Activated T-cell treated with anti-CD3 and anti-CD28 coated beads for 24 hours (primary cell): ENCODE measurements at places on chromosomes 3 and 15.

DNA sequence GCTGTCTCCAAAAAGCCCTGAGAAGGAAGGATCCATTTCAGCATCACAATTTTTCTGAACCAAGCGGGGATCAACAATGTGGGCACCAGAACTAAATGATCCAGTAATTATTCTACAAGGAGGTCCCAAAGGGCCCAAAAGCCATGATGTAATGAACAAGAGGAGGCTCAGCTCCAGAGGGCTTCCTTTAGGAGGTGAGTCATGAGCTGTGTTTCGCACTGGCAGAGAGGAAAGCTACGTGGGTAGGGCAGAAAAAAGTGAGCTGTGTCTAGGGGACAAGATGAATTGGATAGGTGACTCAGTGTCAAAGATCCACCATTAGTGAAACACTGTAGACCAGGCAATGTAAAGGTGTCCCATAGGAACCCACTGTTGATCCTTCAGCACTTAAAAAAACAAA, 113.4 kb downstream of the RORA start:
- DNase-seq, result no peak

- no peak for DNase-seq
Observed at GRCh38 chr3:127410137-127410488, 122.3 kb upstream of the PRR20G start.

GRCh38 chr15:60793656-60794055, 314.7 kb upstream of the ICE2 start:
- DNase-seq, result no peak

DNA sequence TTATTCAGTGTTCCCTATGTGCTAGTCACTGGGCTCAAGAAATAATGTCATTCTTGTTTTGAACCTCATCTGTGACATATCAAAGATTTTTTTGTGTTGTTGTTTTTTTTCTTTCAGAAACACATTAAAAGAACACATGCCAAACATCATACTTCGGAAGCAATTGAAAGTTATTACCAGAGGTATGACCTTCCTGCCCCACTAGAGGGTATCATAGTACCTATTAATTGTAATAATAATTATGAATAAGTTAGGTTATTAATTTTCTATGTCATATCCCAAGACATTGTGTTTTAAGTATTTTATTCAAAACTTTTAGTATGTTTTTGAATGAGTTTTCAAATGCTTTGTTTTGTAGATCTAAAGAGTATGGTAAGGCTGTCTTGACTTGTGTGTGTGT, 65.7 kb downstream of the CDIN1 start:
- no peak for DNase-seq

DNA sequence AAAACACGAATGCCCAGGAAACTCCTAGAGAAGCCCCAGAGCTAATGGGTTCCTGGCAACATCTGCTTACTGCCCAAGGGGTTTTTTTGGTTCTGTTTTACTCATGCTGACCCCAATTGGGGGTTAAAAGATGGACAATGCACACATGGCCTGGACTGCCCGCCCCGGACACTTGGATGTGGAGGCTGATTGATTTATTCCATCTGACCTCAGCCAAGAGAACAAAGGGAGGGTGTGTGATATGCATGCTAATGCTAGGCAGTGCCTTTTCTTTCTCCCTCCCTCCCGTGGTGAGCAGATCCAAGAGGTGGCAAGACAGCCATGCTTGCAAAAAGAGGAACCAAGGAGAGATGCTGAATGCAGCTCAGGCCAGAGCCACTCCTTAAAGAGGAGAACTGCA, 3.3 kb upstream of the LRTM1 start:
- DNase-seq, result no peak

- DNase-seq, result no peak
Observed at GRCh38 chr3:141164852-141165251, 66.8 kb upstream of the PXYLP1 start.

DNA sequence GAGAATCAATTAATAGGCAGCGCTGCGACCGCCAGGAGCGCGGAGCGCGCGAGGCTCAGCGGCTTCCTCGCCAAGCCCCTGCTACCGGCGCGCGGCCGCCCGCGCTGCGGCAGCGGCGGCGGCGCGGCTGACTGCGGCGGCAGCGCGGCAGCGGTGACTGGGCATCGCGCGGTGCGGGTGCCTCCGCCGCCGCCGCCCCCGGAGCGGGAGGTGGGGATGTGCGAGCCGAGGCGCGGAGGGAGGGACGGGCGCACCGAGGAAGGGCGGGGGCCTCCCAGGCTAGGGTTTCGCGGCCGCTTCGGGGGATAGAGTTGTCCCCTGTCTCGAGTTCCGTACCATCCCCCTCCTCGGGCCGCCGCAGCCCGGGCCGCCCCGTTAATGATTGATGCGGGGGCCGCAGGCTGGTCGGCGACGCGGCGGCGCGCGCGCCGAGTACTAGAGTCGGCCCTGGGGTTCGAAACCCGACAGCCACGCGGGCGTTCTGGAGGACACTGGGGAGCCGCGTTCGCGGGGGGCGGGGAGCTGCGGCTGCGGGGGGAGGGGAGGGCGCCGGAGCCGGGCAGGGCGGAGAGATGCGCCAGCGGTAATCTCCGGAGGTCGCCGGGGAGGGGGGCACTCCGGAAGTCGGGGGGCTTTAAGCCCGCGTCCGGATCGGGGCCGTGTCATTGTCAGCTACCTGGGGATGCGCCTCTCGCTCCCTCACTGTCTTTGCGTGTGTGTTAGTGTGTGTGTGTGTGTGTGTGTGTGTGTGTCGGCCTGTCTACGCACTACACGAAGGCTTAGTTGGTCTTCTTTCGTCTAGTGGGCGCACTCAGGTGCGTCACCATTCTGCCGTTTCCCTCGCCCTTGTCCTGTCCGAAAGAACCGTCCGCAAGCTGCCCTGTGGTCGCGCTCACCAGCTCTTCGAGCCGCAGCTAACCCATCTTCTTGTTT, at the start of gene PAQR9:
Gene PAQR9, minus strand, starts transcription at position 159 of the 933 bp plus-strand sequence. CDS start 338 bp downstream, outside the sequence.
- DNase-seq, result no peak

DNA sequence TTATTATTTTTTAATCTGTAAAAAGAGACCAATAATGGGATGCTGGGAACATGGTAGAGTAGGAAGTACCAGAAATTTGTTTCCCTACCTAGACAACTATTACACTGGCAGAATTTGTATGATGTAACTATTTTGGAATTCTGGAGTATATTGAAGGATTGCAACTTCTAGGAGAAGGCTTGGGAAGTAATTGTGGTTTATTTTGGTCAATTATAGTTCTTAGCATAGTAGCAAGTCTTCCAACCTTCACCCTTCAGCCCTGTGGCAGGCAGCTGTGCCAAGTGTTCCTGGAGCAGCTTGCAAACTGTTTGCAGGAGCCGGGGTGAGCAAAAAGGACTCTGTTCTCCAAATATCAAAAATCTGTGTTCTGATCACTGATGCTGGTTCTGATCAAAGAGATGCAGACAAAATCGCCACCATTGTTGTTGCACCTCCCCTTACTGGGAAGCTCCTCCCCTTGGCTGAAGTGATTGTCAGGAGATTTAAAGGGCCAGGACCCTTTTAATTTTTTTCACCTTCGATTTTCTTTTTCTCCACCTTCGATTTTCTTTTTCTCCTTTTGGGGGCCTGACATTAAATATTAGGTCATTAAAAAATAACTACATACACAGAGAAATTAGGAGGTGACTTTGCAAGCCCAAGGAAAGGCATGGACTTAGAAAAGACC, 363.3 kb downstream of the SLC9A9 start:
- DNase-seq, result no peak

DNA sequence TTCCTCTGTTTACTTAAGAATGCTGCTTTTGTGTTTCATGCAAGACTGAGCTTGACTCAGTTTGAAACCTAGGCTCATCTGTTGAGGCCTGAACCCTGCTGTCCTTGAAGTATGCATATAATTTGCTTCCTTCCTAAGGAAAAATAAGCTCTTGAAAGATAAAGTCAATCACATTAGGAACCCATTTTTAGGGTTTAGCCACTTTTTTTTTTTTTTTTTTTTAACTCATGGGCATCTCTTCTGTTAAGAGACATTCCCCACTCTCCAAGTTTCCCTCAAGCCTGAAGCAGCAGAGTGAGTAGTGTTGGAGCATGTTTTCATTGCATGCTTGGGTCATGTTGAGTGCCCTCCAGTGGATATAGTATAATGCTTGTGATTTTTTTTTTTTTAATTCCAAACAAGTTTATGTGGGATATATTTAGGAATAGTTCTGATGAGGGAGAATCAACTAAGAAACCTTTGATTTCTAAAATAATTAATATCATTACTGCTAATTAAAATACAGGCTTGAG, 3.6 kb downstream of the CTNNB1 start:
- DNase-seq, result no peak

DNA sequence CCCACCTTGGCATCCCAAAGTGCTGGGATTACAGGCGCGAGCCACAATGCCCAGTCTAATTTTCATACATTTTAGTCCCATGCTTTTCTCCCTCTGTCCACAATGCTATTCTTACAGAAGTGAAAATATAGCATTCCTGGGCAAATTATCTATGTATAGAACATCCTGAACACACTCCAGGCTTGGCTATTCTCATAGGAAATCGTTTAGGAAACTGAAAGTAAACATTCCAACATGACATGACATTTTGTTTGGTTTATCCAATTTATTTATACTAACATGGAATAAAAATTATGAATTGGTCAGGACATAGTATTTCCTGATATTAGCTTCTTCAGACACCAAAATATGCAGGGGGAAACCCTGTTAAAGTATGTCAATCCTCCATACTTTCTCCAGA, 52.6 kb downstream of the SYNM start:
- DNase-seq, result no peak
